Muscle of leg (tissue), 16 donors: ENCODE measurements at places on chromosomes 3 and 15.

- DNase-seq = no peak
These were observed 29.2 kb upstream of the STIMATE start for GRCh38 chr3:52926554-52926953.

DNA sequence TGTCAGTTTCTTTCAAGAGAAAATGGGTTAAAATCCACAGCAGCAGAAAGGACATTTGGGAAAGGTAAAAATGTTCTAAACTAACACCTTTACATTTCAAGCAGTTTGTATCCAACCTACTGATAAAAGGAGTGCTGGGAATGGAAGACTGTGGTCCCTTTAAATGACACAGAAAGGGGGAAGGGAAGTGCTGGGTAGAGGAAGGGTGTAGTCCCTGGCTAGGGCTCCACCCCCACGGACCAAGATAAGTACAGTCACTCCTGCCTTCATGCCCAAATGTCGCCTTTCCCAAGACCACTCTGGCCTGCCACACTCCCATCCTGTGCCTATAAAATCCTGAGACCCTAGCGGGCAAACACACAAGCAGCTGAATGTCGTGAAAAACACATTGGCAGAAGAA, 350.9 kb upstream of the POU1F1 start:
- DNase-seq = no peak

- no peak for DNase-seq
These were observed 688.7 kb downstream of the TUSC7 start for GRCh38 chr3:117398141-117398899.

DNA sequence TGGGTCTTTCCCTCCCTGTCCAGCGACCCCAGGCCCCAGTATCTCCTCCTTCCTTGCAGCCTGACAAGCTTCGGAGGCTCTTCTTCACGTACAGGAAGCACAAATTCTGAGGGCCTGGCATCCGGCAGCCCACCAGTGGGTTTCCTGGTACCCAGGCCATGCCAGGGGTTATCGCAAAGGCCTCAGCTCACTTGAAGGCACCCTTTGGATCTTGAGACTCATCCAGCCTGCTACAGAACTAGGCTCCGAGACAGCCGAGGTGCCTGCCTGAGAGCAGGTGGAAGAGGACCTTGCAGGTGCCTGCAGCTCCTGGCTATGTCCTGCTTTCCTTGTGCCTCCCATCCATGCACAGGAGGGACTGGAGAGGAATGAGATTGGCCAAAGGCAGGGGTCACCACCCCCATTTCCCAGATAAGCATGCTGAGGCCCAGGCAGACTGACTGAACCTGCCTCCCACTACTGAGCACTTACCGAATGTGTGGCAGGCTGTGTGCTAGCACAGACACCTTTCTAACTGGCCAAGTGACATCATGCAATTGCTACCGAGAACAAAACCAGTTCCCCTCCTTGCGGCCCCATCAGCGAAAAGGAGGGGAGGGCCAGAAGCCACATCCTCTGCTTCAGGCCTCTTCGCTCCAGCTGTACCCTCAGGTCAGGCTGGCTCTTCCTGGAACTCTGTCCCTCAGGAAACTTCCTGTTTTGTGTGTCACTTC, 11.2 kb downstream of the SH2D7 start:
- peak; percentile 59 for DNase-seq

DNA sequence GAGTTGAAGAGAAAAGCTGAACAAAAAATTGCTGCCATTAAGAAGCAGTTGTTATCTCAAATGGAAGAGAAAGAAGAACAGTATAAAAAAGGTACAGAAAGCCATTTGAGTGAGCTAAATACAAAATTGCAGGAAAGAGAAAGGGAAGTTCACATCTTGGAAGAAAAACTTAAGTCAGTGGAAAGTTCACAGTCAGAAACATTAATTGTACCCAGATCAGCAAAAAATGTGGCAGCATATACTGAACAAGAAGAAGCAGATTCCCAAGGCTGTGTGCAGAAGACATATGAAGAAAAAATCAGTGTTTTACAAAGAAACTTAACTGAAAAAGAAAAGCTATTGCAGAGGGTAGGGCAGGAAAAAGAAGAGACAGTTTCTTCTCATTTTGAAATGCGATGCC, 152.4 kb upstream of the LRRFIP2 start:
- peak; percentile 64 for DNase-seq

GRCh38 chr15:50304836-50305235, 39.3 kb upstream of the HDC start:
- DNase-seq = peak; percentile 75

DNA sequence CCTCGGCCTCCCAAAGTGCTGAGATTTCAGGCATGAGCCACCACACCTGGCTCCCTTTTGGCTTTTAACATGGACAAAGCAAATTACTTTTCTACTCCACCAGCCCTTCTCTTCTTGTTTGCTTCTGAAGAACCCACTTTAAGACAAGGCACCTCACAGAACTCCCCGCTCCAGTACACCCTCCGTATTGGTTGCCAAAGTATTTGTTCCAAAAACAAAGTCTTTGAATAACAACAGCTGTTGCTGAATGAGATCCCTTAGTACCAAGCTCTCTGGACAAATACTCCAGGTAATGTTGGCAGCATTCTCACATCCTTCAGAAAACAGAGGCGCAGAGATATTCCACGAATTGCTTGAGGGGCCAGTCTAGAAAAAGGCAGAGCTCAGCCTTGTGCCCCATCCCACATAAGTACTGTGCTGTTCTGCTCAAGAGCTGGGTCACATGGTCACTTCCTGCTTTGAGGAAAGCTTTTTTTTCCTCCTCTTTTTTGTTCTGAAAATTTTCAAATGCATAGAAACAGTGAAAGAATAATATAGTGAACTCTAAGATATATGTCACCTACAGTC, 7.3 kb upstream of the CHCHD6 start:
- DNase-seq = no peak

GRCh38 chr3:142866841-142867631, 21.8 kb downstream of the PCOLCE2 start:
- no peak for DNase-seq

DNA sequence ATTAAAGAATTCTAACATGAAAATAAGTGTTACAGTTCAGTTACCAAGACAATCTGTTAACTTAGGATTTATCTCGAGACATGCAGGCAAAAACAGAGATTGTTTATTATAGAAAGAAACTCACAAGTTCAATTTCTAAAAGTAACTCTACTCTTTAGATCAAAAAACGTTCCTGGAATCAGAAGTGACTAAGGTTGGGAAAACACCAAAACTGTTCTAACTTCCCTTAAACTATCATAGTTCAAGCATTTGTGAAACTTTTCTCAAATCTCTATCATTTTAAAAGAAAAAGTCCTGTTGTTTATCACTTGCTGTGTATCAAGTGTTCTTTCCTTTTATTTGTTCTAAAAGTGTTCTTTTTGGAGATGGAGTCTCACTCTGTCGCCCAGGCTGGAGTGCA, 8.7 kb downstream of the WDR82 start:
- DNase-seq = no peak

- no peak for DNase-seq
These were observed 32.5 kb upstream of the DCLK3 start for GRCh38 chr3:36796881-36797280.

- no peak for DNase-seq
These were observed 159.7 kb upstream of the MBNL1 start for GRCh38 chr3:152109038-152109437.

- no peak for DNase-seq
These were observed 20.9 kb downstream of the FSTL1 start for GRCh38 chr3:120429921-120430361.

- DNase-seq = no peak
These were observed 361 bp upstream of the STXBP5L start for GRCh38 chr3:120907659-120908029.

DNA sequence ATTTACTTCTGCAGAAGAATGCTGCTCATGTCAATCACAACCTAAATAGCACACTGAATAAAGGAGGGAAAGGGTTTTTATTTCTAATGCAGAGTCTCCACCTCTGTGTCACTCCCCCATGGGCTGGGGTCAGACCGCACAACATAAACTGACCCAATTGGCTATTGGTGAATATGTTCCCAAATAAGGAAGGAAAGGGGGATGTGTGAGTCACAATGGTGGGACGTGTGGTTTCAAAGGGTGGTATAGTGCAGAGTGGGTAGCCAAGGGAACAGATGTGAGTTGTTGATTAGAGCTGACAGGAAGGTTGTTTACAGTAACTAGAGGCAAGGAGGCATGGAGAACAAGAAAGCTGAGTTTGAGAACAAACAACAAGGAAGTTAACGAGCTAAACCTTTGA, 491.8 kb downstream of the ZPLD1 start:
- no peak for DNase-seq

DNA sequence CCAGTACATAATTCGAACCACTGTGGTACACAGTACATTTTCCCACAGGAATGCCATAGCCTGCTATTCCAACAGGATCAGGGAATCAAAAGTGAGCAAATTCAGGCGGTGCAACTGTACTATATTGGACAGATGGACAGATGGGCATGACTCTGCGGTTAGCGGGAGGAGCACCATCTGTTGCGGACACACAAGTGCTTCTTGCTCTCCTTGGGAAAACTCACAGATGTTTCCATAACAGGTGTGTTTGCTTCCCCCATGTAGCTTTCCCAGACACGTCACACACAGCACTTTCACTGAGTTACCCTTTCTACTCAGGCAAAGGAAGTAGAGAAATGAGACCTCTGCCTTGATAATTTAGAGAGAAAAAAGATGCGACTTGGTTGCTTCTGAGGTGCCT, 325.1 kb upstream of the THBS1 start:
- peak; percentile 71 for DNase-seq

GRCh38 chr15:38021259-38021658, 86.8 kb downstream of the TMCO5A start:
- DNase-seq = no peak

GRCh38 chr3:51681453-51681852, 10.4 kb downstream of the TEX264 start:
- no peak for DNase-seq

GRCh38 chr15:47670365-47670764, 46.9 kb upstream of the SEMA6D start:
- DNase-seq = no peak

GRCh38 chr15:70219256-70219895, 121.7 kb upstream of the TLE3 start:
- DNase-seq = no peak

DNA sequence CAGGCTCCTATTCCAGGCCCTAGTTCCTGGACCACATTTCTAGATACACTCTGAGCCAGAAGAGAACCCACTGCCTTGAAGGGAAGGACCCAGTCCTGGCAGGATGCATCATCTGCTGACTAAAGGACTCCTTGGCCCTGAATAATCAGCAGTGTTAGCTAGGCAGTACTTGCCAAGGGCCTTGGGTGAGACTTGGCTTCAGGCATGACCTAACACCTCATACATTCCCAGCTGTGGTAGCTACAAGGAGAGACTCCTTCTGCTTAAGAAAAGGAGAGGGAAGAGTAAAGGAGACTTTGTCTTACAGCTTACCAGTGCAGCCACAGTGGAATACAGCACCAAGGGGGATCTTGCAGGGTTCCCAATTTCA, 26.4 kb downstream of the PEAK1 start:
- no peak for DNase-seq

- DNase-seq = no peak
These were observed 9.5 kb upstream of the C3orf49 start for GRCh38 chr3:63809607-63810006.

- DNase-seq = no peak
These were observed 496.7 kb downstream of the SHQ1 start for GRCh38 chr3:72351536-72351935.

DNA sequence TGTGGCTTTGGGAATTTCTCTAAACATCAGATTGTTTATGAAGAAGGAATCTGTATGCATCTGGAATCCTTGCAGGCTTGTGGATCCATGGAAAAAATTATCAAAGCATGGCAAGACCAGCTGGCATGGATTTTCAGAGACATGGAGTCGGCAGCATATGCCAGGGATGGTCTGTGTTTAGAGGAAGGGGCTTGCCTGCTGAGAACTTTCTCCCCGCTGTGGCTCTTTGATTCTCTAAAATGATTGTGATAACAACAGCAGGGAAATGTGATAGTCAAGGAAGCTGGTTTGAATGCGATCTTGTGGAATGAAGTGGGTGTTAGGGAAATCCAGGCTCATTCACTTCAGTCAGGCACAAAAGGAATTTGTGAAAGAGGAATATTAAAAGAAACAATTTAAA, 245.7 kb upstream of the THRB start:
- DNase-seq = peak; percentile 16

- DNase-seq = no peak
These were observed 11.8 kb downstream of the ATXN7 start for GRCh38 chr3:63875510-63875909.

DNA sequence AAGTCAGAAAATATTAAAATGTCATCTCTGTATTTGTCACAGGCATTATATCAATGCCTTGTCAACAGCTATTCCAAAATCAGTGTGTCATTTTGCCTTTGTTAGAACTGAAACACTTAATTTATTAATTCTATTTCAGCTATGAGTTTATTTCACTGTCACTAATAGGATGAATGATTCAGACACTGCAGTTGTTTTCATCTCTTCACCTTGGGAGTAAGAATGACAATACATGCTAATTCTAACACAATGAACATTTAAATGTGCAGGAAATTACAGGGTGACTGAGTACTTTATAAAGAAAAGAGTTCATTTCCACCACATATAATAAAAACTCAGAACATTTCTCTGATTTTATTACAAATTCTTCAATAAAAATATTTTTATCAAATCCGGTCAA, 109.7 kb downstream of the P2RY1 start:
- no peak for DNase-seq

GRCh38 chr3:4606911-4607310, 113.8 kb downstream of the ITPR1 start:
- DNase-seq = peak; percentile 61

DNA sequence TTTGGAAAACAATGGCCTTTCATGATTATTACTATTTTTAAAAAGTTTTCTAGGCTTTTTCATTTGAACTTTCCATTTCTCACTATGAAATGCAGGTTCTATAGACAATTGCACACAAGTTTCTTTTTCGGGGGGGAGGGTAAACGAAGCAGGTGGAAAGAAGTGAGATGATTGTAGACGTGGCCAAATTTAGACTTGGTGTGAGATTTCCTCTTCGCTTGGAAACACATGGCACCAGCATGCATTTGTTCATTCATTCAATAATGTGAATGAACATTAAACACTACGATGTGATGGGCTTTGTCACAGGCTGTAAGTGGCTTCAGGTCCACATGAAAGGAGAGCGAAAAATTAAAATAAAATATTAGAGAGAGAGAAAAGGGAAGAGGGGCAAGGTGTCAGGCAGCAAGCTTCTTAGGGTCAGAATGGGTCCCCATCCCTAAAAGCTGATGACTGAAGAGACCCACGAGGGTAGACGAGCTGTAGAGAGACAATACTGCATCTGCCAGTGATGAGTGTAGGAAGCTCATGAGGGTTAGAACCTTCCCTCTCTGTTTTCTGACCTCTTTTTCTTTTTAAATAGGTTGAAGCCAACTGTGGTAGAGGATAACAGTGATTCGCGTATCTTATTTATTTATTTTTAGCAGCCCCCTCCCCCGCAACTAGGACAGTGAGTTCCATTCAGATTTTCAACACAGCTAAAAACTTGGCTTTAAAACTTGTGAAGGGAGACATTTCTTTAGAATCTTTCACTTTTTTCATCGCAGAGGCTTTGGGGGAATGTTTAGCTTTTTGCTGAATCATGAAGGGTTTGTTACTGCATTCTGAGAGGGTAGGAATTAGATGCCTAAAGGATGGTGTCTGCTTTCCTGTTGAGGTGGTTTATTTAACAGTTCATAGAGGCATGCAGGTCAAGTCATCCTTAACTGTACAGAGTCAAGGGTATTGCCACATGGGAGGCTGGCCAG, 36.2 kb downstream of the GAP43 start:
- DNase-seq = peak; percentile 49

GRCh38 chr3:99776516-99777209, 41.0 kb upstream of the CMSS1 start:
- DNase-seq = no peak

- no peak for DNase-seq
These were observed 5.2 kb upstream of the WNT7A start for GRCh38 chr3:13884851-13885703.

- DNase-seq = no peak
These were observed 36.6 kb upstream of the SH3GL3 start for GRCh38 chr15:83410532-83410931.
